HCT116 (cell line): ENCODE measurements at places on chromosomes 1 and 21.
A peak's percentile ranks its signal among the peaks of the same experiment; 100 is the strongest.

- DNase-seq: no peak
Observed at GRCh38 chr1:1253972-1254666, 7.6 kb upstream of the C1QTNF12 start.

GRCh38 chr1:245056913-245057312 lies 97.9 kb upstream of the KIF26B start:
- no peak for DNase-seq

DNA sequence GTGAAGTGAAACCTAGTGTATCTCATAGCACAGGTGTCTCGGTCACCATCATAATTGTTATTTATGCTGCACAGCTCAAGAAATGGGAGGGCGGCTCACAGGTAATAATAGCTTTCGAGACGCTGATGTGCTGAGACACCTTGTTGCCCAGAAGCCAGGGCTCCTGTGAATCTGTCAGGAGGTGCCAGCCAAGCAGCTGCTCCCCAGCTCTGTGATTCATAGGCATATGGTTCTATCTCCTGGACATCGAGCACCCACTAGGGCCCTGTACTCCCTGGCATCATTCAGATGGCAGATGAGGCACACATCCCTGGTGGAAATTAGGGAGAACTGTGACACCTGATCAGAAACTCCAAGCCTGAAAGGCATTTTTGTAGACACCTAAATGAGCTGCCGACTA lies 53.5 kb downstream of the SYT6 start:
- DNase-seq: no peak

DNA sequence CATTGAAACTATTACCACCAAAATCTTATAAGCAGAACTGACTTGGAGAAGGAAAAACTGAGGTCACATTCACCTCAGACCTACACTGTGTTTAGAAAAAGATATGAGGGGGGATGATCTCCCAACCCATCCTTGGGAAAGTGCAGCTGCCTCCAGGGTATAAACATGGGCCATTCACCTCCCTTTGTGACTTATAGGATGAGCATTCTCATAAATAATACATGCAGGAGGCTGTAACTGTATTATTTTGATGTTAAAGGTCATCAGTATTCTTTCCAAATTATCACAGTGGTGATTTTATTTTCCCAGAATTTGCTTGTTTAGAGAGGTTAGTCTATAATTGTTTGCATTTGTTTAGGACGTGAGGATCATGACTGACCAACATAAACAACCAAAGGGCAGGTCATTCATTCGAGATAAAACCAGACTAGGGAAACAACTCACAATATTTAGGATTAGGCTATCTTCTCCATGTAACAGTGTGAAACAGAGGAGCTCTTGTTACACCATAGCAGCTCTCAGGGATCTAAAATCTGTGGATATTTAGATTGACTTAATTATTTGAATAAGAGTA lies 109.2 kb upstream of the NR5A2 start:
- DNase-seq: no peak

- DNase-seq: no peak
Observed at GRCh38 chr1:2307064-2307605, 79.0 kb downstream of the SKI start.

DNA sequence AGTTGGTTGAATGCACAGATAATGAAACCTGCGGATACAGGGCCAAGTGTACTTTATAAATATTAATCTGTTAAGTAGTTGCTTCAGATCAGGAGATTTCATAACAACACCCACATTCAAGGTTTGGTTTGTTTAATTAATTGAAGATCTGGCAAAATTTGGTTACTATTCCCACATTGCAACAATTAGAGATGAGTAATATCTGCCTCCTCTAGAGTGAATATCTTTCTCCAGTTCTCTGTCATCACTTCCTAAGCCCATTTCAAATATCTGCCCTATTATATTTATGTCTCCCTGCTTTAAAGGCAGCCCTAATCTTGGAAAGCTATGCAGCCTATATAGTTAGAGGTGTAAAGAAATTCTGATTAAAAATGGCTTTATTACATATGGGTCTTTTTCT lies 61.4 kb downstream of the PPP2R5A start:
- no peak for DNase-seq

DNA sequence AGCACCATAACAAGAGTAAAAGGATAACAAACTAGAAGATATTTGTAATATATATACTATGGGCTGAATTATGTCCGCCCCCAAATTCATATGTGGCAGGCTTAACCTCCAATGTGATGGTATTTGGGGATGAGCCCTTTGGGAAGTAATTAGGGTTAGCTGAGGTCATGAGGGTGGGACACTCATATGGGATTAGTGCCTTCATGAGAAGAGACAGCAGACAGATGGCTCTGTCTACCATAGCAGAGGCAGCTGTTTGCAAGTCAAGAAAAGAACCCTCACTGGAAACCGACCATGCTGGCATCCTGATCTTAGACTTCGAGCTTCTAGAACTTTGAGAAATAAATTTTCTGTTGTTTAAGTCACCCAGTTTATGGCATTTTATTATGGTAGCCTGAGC lies 303.6 kb downstream of the LMO4 start:
- no peak for DNase-seq

DNA sequence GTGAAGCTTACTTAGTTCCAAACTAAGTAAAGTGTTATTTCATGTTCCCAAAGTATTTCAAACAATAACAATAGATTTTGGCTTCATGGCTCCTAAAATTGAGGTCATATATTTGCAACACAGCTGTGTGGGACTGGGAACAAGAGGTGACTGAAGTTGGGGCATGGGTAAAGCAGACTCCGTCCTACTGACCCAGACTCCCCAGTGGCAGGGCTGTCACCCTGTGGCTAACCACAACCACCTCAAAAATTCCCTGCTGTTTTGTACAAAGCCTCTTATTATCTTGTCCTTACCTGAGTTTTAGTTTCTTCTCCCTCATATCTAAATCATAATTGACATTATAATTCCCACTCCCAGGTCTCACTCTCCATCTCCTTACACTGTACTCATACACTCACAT lies 117.6 kb downstream of the PTGER3 start:
- DNase-seq: no peak

GRCh38 chr1:205494115-205494514 lies 10.4 kb upstream of the CDK18 start:
- no peak for DNase-seq

DNA sequence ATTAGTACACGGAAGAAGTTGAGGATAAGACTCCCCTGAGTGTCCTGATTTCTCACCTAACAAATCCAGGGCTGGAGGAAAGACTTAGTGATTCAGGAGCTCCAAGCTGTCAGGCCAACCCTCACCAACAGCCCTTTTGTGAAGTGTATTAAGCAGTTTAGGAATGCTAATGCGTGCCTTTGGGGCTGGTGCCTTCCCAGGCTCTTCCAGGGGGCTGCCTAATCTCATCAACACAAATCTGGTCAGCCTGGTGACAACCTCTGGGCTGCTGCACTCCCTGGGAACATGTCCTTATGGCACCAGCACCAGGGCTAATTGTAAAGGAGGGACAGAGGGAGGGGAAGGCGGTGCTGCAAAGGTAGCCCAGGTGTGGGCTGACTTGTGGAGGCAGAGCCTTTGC lies 15.5 kb downstream of the CSMD2 start:
- no peak for DNase-seq

- no peak for DNase-seq
Observed at GRCh38 chr1:60423146-60423780, 349.7 kb upstream of the C1orf87 start.

DNA sequence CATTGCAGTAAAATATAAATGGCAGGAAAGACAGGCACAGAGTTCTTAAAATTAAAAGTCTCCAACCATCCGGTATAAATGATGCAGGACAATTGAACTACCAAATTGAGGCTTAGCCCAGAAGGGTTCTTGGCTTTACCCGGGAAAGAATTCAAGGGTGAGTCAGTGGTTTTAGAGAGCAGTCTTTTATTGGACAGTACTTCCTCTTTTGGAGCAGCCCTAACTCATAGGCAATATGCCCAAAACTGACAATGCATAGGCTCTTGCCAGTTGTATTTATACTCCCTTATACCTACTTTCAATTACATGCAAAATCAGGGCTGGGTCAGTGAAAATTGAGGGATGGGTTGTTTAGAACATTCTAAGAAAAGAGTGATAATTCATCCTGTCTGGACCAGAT lies 1628.9 kb upstream of the PRMT6 start:
- no peak for DNase-seq

DNA sequence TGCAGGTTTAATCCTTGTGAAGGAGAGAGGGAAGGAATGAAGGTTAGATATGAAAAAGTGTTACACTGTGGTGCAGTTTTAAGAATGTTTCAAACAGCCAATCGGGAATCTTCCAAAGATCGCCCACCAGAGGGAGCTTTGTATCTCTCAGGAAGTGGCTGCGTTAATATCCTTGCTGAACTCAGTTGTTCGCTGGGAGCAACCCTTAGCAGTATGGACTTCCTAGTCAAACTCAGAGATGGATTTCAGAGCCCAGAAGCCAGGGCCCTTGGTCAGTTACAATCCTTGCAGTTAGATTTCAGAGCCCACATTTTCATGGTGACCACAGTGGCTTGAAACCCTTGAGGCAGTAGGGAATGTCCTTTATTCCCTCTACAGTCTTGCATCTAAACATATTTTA lies 136.2 kb downstream of the NTNG1 start:
- DNase-seq: no peak

GRCh38 chr1:94255476-94255875 lies 18.1 kb upstream of the ARHGAP29 start:
- no peak for DNase-seq

- DNase-seq: no peak
Observed at GRCh38 chr1:207992677-207993236, 81.8 kb upstream of the CD34 start.

DNA sequence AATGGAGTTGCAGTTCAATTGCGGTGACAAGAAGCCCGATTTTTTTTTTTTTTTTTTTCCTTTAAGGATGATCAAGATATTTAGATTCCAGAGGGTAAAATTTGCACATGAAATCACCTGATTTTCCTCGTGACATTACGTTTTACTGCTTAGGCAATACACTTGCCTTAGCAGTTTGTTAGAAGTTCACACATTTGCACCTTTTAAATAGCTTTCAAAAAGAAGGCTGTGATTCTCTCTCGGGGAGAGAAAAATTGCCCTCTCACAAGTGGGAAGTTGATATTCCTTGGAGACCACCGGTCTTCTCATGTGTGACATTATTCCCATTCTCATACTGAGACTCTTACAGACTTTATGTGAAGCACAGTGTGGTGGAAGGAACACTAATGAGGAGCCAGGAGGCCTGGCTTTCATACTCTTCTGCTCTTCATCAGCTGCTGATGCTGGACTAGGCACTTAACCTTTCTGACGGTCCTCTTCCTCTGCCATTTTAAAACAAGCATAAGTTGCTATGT lies 69.8 kb upstream of the HSPA13 start:
- DNase-seq: no peak

DNA sequence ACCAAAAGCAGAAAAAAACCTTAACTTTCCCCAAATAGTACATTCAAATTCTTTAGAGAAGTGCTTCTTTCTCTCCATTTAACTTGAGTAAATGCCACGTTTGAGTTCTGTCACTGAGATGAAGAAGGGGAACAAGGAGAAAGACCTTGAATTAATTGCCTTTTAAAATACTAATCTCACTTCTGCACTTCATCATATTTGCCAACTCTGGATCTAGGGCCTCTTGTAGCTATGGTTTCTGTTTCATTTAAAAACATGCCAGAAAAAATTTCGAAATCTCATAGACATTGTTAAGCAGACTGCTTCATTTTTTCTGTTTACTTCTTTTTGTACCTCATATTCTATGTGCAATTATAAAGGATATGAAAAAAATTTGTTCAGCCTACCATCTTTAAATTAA lies 24.6 kb downstream of the MIXL1 start:
- no peak for DNase-seq

DNA sequence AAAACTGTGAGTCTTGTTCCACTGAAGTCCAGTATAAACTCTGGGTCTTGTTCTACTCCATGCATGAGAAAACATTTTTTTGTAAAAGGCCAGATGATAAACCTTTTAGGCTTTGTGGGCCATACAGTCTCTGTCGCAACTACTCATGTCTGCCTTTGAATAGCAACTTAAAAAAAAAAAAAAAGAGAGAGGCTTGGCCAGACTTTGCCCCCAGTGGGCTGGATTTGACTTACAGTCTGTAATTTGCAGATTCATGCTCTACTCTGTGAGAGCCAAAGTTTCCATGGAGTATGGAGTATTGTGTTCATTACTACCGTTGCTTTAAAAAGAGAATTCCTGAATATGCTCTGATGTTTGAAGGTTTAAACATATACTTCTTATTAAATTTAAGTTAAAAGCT lies 654.9 kb upstream of the PKN2 start:
- DNase-seq: no peak

- DNase-seq: no peak
Observed at GRCh38 chr21:45836268-45836655, 145.3 kb upstream of the COL6A1 start.

DNA sequence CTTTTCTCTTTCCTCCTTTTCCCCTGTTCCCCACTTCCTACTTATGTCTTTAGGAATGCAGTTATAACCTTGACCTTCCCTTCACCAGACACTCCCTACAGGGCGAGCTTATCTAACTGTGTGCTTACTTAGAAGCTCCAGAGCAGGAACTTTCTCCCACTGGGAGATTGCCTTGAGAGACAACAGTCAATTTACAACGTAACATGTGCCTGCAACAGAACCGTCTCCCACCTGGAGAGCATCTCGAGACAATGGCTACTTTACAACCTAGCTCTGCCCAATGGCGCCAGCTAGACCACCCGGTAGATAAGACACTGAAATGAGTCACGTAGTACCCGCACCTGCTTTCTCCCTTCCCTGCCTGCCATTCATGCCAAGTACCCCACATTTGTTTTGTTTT lies 16.7 kb downstream of the HMGN1 start:
- DNase-seq: no peak

DNA sequence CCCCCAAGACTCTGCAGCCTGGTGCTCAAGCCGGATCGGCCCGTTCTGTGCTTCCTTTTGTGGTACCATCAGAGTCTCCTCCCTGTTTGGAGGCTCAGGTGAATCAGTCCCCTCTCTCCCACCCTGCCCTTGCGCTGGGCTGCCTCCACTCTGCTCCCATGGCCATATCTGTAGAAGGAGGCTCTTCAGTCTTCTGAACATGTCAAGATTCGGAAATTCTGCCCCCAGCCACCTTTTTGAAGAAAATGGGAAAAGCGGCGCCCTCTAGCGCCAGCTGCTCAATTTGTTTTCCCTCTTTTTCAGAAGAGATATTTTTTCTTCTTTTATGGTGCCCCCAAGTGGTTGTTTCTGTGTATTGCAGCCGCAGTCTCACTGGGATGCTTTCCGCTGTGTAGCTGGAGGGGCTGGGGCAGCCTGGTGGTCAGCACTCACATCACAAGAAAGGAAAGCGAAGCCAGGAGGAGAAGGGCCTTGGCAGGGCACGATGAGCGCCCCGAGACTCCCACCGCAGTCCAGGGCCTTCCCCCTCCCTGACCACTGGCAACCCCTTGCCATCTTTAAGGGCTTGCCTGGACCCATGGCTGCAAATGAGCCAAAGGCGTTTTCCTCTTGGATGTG lies 58.4 kb upstream of the CACNA1E start:
- peak; percentile 50 for DNase-seq
